ENCODE measurements at places on chromosomes 5 and 9.

DNA sequence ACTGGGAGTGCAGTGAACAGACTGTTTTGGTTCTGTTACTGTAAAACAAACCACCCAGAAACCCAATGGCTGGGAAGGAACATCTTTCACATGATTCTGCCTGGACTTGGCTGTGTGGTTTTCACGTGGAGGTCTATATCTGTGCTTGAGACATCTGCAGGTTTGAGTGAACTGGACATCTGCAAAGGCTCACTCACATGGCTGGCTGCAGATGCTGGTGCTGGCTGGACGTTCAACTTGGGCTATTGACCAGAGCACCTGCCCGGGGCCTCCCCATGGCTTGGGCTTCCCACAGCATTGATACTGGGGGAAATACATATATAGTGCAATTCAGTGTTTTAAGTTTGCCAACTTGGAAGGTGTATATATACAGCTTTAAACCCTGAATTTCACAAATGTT is 6.8 kb downstream of the CTSL start:
- DNase-seq = no peak

DNA sequence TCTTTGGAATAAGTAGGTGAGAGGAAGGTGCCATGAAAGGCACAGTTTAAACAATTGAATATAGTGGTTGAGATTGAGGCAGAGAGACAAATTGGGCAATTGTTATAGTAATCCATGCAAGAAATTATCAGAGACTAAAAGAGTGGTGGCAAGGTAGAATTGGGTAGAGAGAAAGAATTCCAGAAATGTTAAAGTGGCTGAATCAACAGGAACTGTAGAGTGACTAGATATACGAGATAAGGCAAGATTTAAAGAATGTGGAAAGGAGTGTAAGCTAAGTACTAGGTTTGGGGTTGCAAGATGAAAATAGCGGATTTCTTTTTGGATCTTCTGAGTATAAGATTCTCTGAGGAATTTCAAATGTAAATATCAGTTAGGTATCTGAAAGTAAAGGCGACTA is 285.2 kb downstream of the DMRTA1 start:
- peak; percentile 2 for DNase-seq

- DNase-seq = no peak
These were observed 60.6 kb downstream of the KDM4C start for GRCh38 chr9:6818292-6818922.

GRCh38 chr5:93192087-93192486 is 388.9 kb downstream of the NR2F1-AS1 start:
- peak; percentile 89 for DNase-seq

DNA sequence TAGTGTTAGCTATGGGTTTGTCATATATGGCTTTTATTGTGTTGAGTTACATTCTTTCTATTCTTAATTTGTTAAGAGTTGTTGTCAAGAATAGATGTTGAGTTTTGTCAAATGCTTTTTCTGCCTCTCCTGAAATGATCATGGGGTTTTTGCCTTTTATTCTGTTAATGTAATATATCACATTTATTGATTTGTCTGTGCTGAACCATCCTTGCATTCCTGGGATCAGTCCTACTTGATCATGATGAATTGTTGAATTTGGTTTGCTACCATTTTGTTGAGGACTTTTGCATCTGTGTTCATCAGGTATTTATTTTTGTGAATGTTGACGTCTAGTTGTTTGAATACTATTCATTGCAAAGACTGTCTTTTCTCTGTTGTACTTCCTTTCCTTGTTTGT is 23.9 kb downstream of the RIC1 start:
- DNase-seq = no peak

GRCh38 chr5:132749506-132749905 is 2.3 kb downstream of the CCNI2 start:
- no peak for DNase-seq

DNA sequence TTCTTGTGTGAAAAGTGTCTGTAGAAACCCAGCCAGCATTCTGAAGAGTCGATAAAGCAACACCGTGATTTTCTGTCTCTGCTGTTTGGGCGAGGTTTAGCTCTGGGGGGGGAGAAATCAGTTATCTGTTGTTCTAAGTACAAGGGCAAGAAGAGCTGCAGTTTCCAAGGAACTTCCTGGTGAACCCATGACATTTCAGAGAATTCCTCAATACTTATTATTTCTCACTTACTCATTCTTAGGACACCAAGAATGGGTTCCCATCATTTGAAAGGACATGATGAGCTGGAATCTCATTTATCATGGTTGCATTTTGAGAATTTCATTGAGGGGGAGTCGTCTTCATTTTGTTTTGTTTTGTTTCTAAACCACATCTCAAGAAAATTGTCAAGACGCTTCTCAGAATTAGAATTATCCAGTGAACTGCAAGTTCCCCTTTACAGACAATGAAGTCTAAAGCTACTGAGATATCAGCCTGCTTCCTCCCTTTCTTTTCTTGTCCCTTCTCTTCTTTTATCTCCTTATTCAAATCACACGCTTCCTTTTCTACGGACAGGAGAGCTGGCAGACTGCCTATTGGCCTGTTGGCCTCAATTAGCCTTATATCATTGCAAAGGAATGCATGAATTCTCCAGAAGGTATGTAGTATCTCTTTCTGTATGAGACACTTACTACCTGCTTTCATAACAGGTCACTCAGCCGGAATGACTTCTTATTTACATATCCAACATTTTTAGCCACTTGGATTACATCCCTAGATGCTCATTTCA is 53.7 kb downstream of the ZNF462 start:
- DNase-seq = peak; percentile 93

DNA sequence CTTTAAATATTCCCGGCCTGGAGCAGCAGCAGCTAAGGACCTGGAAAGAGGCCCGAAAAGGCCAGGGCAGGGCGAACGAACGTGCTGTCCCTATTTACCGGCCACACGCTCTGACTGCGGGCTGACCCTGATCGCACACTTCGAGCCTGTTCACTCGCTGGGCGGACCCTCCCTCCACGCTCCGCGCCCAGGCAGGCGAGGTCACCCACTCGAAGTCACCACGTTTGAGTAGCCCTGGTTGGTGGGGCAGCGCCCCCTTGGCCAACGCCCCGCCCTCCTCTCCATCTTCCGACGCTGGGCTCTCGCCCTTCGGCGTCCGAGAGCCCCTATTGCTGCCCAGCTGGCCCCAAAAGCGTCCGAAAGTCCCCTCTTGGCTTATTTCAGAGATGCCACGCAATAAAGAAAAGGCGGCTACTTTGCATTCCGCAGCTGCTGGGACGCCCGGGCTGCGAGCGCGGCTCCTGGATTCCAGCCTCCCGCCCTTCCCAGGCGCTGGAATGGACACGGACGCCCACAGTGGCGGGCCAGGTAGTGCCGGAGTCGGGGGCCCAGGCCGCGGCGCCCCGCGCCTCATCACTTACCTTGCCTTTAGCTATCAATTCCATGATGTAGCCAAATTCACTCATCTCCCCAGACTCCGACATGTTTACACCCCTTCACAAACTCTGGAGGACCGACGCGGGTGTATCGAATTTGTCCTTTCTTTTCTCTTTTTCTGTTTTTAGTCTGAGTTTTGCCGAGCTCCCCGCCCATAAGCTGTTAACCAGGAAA is 9.9 kb upstream of the TRIM36 start:
- DNase-seq = peak; percentile 17

DNA sequence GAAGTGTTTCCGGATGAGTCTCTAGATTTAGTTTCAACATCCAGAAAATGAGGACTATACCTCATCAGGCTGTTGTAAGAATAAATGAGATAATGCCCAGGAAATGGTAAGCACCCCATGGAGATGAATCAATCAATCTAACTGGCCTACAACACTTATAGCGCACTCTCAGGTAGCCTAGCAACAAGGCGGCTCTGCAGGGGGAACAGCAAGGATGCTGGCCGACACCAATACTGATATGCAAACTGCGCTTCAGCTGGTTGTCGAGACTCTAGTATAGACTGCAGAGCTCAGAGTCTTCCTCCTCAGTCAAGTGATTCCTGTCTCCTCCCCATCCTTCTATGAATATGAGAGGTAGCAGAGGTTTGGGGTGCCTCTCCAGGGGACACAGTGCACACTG is 218.8 kb upstream of the WWC1 start:
- no peak for DNase-seq

DNA sequence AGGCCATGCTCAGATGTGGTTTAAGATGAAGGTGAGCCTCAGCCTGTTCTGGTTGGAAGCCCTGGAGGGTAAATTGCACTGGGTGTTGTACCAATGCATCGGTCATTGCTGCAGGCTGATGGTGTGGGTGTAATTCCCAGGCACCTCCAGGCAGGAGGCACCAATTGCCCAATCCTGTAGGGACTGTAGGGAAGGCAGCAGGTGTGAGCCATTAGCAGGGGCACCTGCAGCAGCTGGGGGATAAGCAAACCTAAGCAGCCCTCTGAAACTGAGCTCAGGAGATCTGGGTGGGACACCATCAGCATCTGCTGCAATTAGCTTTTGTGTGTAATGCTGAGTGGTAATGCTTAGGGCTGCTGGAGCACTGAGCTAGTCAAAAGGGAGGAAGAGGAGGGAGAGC is 190.1 kb upstream of the TBC1D2 start:
- no peak for DNase-seq

GRCh38 chr5:154206311-154206710 is 15.8 kb downstream of the GALNT10 start:
- no peak for DNase-seq

GRCh38 chr5:93582677-93583438 is at the start of gene NR2F1:
TSS of gene NR2F1 (plus strand) at chr5:93583222. CDS start at chr5:93585024, 1,802 bp downstream.
- DNase-seq = peak; percentile 71

- DNase-seq = no peak
These were observed 17.2 kb downstream of the TRIM14 start for GRCh38 chr9:98101868-98102273.

DNA sequence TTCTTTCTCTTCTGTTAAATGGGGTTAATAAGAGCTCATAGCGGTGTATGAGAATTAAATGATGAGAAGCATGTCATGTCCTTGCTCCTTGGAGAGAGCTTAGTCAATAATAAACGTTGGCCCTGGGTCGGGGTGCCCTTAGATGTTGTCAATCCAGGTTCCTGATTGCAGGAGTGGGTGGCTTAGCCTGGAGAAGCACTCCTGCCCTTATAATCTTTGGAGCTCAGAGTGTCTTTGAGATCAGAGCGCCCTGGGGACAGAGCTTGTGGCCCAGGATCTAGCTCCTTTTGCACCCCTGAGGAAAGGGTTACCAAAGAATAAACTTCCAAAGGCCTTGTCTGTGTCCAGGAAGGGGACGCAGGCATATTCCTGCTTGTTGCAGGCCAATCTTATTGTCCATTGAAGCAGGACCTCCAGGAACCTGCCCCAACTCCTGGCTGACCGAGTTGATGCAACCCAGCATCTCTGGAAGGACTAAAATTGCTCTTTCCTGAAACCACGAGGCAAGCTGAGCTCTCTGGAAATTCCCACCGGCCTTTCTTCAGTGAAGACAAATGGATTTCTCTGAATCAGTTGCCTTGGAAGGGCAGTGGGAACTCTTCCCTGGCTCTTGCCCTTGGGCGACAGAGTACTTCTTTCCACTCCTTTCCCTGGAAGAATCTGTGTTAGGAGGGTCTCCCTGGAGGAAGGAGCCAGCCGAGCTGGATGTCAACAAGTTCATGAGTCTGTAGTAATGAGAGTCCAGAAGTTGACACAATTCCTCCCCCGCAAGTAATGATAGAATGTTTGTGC is 6.4 kb upstream of the AMBP start:
- DNase-seq = no peak

DNA sequence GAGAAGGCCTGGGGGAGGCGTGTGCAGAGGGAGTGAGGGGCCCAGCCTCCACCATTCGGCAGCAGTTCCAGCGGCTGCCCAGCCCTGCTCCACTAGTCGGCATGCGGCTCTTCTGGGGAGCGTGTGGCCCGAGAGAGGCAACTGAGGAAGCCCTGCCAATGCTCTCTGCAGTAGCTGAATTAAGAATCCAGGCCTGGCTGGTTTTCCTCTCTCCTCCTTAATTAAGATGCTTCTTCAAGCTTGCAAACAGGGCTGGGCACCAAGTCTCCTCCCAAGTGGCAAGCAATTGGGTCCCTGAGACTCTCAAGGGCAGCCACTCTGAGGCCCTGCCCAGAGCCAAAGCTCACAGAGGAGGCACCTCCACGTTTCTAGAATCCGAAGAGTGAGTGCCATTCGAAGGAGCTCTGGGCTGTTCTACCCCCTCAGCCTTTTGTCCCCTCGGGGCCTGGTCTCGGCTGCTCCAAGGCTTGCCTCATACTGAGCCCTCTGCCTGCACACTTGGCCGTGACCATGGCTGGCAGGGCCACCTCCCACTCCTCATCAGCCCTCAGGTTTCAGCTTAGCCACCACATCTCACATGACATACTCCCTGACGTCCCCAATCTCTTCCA is 75.4 kb upstream of the LRRTM2 start:
- no peak for DNase-seq

GRCh38 chr9:126169736-126170135 is 156.9 kb upstream of the MVB12B start:
- DNase-seq = no peak

GRCh38 chr9:135797507-135798262 is 95.7 kb downstream of the KCNT1 start:
- DNase-seq = peak; percentile 38

DNA sequence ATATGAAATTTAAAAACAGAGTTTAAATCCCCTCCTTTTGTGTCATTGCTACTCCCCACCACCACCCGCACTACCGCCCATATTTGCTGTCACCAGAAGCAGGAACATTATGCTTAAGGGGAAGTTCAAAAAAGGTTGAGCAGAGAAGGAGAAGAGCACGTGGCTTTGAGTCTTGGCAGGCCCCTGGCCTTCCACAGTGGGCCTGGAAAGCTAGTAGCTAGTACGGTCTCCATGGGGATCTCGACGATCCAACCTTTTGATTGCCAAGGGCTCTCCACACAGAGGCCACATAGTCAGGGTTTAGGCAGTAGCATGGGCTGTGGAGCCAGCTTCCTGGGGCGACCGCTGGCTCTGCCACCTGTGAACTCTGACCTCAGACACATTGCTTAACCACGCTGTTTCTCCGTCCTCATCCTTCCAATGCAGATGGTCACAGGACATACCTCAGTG is 90.1 kb downstream of the GOLPH3 start:
- DNase-seq = no peak

DNA sequence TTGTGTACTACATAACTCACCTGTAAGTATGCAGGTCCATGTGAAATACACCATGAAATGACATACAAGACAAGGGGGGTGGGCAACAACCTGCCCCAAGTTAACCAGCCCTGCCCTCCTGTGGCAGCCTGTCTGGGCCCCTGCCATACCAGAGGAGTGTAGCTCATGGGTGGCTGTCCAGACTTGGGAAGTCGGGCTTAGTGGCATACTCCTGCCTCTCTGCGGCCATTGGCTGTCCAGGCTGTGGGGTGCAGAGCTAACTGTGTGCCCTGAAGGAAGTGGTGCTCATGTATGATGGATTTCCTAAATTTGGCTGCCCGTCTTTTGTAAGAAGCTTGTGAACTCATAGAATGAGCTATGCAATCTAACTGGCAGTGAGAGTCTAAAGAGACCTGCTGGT is 47.0 kb downstream of the GPR107 start:
- DNase-seq = no peak

GRCh38 chr5:89283728-89284493 is 400.9 kb upstream of the MEF2C start:
- DNase-seq = peak; percentile 41

All from fibroblast of skin of right biceps (primary cell).